Cardiac septum (tissue), 1 donor: ENCODE measurements at places on chromosomes 2 and 18.

DNA sequence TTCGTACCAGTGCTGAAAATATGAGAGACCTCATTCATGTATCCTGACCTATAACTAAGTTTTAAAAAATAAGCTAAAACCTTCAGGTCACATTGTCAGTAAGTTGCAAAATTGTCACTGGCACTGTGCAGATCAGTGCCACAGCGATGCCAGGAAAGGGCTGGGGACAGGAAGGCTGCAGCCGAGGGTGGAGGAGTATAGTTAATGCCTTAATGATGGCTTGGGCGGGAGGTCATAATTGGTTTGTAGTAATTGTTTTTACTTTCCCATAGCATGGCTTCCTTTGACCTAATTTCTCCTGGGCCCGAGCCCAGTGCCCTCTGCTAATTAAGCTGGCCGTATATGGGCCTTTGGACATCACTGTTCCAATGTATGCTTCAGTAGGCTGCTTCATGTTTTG lies 47.2 kb upstream of the RAB12 start:
- DNase-seq: no peak

DNA sequence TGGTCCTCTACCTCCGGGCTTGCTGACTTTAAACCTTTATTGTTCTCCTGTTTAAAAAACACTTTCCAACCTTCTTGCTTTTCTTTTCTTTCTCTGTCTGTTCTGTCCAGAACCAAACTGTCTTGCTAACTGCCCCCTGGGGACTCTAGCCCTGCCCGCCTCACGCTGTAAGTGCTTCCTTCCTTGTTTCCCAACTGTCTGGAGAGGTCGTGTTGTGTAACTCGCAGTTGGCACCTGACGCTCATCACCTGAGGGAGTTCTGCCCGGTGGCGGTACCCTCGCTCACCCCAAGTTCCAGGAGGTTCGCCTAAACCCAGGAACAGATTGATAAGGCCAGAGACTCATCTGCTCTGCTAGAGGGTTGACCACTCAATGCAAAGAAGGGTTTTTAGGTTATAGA lies 123.4 kb downstream of the MTCL1 start:
- DNase-seq: no peak

- DNase-seq: no peak
Measured at GRCh38 chr2:172829229-172829628, 93.6 kb downstream of the RAPGEF4 start.

GRCh38 chr2:40227210-40227609 lies 224.7 kb downstream of the SLC8A1 start:
- DNase-seq: no peak

DNA sequence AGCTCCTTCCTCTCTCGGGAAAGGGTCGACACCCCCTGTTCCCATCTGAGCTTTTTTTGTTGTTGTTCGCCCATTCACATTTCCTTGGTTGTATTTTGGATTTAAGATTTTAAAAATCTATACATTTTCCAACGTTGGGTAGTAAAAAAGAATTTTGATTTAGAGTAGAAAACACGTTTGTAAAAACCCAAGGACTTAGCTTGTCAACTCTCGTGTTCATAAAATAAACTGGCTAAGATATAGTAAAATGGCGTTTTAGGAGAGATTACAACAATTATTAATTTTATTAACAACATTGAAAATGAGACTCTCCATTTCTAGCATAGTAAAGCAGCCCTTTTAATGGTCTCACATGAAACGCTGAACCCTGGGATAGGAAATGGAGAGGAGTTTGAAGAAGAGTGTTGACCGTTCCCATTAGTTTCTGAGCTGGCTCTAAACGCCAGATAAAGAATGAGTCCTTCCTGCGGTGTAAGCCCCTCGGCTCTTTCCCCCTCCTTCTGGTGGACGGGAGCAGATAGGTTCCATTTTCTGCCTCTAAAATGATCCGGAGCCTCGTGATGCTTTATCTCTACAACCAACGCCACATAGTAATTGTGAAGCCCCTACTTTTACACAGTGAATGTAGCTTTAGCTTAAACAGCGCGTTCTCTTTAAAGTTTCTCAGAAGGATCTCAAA lies 24.0 kb upstream of the ZNF516 start:
- no peak for DNase-seq

DNA sequence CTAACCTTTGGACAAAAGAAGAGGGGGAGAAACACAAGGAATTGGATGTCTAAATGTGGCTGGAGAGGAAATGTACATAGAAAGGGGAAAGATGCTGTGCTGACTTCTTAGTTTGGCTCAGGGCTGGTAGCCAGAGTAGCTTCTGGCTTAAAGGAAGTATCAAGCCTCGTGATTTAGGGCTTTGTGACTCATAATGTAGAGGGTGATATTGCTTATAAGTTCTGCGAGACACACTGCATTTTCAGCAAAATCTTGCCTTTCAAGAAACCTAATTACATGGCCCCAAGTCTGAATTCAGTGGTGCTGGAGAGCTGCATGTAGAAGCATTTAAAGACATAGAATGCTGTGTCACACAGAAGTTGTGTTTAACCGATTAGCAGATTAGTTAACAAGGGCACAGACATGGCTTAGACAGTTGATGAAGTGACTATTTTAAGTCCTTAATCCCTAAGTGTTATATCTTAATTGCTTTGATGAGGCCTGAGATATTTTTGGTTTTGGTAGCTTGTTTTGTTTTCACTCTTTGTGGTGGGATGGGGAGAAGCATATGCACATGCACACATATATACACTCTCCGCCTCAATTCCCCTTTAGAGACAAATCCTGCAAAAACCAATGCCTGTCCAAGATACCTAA lies 66.4 kb downstream of the EPAS1 start:
- no peak for DNase-seq

GRCh38 chr18:52387175-52387574 lies 47.2 kb downstream of the DCC start:
- DNase-seq: no peak

DNA sequence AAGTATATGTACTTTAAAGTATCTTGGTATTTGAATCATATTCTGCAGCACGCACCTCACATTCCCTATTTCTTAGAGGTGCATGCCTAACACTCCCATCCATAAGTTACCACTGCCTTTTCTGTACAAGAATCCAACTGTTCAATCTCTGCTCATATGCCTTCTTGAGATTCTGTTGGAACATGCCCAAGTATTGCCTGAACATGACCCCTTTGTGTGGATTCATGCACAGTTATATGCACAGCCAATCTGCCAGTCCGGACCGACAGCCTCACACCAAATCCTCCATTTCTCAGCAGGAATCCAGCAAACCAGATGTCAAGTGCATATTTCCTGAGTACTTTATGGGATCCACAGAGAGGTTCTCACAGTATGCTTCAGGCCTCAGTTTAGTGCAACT lies 222.0 kb downstream of the TMEM182 start:
- no peak for DNase-seq

GRCh38 chr2:217732992-217733391 lies 269.8 kb downstream of the TNS1 start:
- DNase-seq: peak; percentile 69

GRCh38 chr2:72920318-72921087 lies 3.2 kb downstream of the EMX1 start:
- DNase-seq: no peak

GRCh38 chr2:151947813-151948165 lies 119.6 kb upstream of the ARL5A start:
- no peak for DNase-seq

GRCh38 chr18:28176698-28176947 lies 307 bp downstream of the CDH2 start:
- DNase-seq: no peak

DNA sequence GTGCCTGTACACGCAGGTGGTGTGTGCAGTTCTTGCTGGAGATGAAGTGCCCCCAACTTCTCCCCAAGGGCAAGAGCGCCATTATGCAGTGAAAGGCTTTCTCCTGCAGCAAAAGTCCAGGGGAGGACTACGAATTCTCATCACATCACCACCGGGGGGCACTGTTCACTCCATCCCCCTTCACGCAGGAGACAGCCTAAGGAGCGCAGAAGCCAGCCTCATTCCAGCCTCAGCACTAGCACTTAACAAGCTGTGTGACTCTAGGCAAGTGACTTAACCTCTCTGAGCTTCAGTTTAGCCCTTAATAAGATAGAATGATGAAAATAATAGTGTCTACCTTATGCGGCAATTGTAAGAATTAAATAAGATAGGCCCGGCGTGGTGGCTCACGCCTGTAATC lies 32.3 kb downstream of the DNMT3A start:
- no peak for DNase-seq

DNA sequence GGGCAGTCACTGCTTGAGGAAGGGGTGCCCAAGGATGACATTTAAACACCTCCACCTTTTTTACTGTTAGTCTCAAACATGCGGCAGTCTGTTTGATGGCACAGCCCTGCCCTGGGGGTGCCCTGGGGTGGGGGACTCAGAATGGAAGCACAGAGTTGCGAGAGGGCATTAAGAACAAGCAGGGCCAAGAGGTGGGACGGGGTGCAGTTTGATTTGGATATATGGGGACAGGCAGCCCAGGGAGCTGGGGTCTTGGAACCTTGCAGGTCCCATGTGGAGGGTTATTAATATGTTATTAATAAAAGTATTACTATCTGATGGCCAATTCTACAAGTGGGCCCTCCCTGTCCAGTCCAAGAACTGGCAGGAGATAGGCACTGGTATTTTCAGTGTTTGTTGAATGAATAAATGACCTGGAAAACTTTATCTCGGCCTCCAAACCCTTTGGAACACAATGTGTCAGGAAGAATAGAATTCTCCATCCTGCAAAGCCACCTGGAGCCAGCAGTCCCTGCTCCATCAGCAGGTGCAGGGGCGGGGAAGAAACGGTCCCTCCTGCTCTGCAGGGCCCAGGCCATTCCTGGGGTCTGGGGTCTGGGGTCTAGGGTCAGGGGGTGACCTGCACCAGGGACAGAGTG lies 25.2 kb downstream of the SDC1 start:
- DNase-seq: no peak

DNA sequence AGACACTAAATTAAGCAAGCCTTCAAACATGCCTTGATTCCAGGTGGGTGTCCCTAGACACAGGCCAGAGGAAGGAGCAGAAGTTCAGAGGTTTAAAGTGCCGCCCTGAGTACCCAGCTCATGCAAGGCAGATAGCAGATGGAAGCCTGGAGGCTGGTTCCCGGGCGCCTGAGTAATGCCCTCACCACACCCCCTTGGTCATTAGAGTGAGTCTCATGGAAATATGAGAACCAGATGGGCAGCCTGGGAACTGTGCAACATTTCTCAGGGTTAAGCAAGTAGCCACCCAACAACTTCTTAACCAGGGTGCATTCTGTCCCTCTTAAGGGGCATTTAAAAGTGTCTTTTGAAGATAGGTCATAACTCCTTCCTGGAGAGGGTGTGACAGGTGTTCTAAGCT lies 44.1 kb downstream of the TGFA start:
- no peak for DNase-seq

GRCh38 chr2:240601831-240602160 lies 15.3 kb downstream of the CAPN10 start:
- DNase-seq: peak; percentile 69

DNA sequence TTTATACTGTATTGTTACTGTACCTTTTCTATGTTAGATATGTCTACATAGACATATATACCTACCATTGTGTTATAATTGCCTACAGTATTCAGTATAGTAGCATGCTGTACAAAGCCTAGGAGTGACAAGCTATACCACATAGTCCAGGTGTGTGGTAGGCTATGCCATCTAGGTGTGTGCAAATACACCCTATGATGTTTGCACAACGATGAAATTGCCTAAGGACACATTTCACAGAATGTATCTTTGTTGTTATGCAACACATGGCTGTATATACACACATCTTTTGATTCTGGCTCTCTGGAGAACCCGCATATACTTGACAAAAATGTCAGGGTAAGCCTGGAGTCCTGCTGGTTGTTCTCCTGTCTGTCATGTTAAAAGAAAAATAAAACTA lies 85.1 kb downstream of the BCL2L11 start:
- no peak for DNase-seq

- DNase-seq: no peak
Measured at GRCh38 chr2:179579800-179580199, 281.6 kb downstream of the ZNF385B start.
